SK-N-MC (cell line): ENCODE measurements at places on chromosomes 11 and 22.

DNA sequence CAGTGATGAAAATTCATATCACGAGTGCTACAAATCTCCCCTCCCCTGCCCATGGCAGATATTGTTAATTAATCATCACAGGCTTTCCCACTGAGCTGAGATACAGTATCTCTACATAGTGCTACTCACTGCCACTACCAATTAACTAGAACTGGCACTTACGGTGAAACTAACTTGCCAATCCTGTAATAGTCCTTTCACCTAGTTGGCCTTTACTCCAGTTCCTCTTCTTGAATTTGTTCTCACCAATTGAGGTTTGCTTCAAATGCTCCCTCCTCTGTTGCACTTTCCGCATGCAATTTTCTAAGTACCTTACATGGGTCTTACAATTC, 11.9 kb upstream of the PRRG4 start:
- no peak for DNase-seq

DNA sequence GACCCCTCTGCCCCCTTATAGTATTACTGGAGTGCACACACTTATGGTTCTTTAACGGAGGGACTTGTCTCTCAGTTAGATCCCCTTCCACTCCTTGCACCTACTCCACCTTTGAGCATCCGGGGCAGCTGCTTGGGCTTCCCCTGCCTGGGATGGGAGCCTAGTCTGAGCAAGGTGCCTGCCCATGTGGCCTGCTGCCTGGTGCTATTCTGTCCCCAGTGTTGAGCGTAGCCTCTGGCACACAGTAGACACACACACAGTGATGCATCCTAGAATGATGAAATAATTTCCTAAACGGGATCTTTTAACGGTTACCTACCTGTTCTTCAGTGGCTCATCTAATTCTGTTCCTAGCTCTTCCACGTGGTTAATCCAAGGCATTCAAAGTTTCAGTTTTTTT, 22.4 kb downstream of the PPFIA1 start:
- no peak for DNase-seq

DNA sequence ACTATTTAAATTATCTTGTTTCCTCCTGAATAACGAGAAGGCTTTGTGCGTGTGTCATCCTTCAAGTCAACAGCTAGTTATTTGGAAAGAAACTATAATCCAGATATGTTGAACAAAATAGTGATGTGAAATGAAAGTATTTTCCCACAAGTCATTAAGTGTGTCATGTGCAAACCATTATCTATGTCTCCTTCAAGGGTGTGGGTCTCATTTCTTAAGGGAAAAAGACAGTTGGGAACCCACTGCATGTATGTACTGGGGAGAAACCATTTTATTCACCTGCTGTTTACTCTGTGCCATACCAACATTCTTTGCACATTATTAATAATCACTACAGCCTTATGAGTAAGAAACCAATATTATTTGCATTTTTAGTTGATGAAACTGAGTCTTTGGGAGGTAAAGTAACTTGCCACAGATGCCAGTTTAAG, 145.3 kb upstream of the CTSC start:
- DNase-seq: no peak

DNA sequence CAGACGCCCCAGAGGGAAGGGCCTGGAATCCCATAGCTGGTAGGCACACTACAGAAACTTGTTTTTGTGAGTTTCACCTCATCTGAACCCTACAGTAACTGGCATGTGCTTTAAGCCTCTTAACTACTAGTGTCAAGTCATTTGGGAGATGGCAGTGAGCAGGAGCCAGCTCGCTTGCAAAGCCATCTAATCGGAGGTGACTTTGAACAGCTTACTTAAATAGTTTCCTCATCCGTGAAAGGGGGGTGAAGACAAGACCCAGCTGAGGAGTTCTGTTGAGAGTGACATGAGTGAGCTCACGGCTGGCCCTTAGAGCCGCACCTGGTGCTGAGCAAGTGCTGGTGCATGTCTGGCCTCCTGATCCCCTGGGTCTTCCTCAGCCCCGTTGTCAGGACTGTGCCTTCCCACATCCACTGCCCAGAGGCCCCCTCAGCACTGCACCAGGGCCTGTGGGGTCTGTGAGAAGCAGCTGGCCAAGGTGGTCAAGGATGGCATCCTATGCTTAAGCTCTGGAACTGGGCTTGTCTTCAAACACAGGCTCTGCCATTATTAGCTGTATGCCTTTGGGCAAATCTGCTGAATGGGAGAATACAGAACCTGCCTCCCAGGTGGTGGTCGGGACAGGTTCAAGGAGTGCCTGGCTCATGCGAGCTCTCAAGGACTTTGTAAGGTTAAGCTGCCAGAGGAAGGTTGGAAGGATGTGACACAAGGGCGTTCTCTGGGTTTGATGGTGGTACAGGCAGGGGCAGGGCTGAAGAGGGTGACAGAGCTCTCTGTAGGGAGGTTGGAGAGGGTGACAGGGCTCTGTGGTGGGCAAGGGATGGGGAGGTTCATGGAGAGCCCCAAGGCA, 27.3 kb downstream of the INCENP start:
- no peak for DNase-seq

DNA sequence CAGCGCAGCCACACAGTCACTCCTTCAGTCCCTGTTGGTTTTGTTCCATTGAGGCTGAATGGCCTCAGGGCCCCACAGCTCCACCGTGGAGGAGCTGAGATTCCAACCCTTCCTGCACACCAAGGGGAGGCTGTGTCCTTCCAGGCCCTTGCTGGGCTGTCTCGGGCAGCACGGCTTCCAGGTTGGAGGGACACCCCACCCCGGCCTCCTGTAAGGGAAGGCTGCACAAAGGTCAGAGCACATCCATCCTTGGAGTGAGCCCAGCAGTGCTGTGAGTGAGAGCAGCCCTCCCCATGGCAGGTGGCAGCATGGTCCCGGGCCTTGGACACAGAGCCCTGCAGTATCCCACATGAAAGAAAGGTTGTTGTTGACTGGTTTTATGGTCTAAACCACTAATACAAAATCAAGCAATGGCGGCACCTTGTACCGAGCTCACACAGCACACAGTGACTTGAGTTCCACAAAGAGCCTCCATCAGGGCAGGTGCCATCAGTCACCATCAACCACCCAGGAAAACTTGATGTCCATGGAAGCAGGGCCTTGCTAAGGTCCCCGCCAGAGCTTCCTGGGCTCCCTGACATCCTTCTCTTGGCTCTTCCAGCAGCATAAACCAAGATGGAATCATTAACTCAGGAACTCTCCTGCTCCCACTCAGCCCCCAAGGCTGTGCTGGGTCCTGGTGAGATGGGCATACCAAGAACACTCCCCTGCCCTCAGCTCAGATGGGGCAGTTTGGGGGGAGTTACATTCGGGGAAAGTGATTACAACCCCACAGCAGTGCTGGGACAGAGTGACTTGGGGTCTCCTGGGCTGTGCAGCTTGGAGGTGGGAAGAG, 1500.4 kb downstream of the TBC1D22A start:
- no peak for DNase-seq

GRCh38 chr22:47797342-47797945, 1035.0 kb downstream of the TBC1D22A start:
- DNase-seq: no peak

DNA sequence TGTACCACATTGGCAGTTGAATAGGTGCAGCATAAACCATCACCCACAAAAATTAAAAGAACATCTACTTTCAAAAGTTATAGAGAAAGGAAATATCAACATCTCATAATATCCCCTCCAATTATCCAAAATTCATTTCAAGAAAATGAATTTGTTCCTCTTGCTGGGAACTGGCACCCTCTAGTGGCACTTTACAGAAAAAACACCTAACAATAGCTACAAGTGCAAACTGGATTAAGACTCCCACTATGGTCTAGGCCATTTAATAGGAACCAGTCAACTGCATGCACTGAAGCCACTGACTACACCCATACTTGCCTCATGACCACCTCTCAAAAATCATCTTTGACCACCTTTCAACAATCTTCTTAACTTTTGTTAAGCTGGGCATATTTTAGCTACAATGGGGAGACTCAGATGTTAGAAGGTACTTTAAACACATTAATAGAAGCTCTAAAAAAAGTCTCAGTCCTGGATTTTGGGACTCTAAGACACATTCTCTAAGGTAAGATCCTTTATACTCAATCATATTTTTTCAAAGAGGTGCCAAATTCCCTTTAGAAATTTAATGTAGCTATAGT, 17.3 kb downstream of the TRAF6 start:
- DNase-seq: peak; percentile 65

DNA sequence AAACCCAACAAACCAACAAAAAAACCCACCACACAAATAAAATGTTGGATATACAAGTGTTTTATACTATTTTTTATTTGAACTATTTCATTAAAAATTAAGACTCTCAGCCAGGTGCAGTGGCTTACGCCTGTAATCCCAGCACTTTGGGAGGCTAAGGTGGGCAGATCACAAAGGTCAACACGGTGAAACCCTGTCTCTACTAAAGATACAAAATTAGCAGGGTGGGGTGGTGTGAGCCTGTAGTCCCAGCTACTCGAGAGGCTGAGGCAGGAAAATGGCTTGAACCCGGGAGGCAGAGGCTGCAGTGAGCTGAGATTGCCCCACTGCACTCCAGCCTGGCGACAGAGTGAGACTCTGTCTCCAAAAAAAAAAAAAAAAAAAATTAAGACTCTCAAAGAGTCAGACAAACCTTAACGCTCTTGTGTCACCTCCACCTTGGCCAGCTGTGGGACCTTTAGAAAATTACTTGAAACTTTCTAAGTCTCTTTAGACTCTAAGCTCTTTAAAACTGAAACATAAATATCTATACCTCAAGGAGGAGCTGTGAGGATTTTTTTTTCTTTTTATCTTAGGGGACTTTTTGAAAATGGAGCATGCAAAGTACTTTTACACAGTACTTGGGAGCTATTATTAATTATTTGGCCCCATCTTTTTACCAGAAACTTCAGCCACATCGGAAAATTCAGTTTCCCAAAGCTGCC, 68.4 kb upstream of the CLNS1A start:
- no peak for DNase-seq
